BJ (cell line): ENCODE measurements at places on chromosomes 1 and 21. TPM values are rescaled to one million over a fixed set of nuclear protein-coding genes. Genes with fewer than 3 reads are reported as not detected.

Gene RAD54L
- 4.3 and 5.6 TPM in 2 replicates for polyA plus RNA-seq

Gene S100B
- polyA plus RNA-seq, result not detected in 2 replicates

Gene TESK2
- polyA plus RNA-seq, result 2.4 and 2.5 TPM in 2 replicates

Gene CNN3
- 169 and 217 TPM in 2 replicates for polyA plus RNA-seq

Gene CELA3A
- not detected in 2 replicates for polyA plus RNA-seq

Gene GPR153
- polyA plus RNA-seq, result 6.3 and 9.0 TPM in 2 replicates

Gene BARHL2
- not detected in 2 replicates for polyA plus RNA-seq

Gene RBM11
- 0.26 TPM in 1 of 2 replicates, not detected in the other for polyA plus RNA-seq

Gene S100A1
- 0.31 and 0.71 TPM in 2 replicates for polyA plus RNA-seq
